CD4-positive, CD25-positive, alpha-beta regulatory T cell (primary cell): ENCODE measurements at places on chromosomes 13 and 19. TPM values are rescaled to one million over a fixed set of nuclear protein-coding genes. Genes with fewer than 3 reads are reported as not detected.

The GPR12 gene
- polyA plus RNA-seq, result not detected

The RCBTB2 gene
- polyA plus RNA-seq, result 24.3 TPM

The OR10H1 gene
- not detected for polyA plus RNA-seq

The LILRB3 gene
- not detected for polyA plus RNA-seq

The CLEC4M gene
- polyA plus RNA-seq, result not detected

The LRRC8E gene
- polyA plus RNA-seq, result not detected

The FFAR2 gene
- polyA plus RNA-seq, result not detected

DNA sequence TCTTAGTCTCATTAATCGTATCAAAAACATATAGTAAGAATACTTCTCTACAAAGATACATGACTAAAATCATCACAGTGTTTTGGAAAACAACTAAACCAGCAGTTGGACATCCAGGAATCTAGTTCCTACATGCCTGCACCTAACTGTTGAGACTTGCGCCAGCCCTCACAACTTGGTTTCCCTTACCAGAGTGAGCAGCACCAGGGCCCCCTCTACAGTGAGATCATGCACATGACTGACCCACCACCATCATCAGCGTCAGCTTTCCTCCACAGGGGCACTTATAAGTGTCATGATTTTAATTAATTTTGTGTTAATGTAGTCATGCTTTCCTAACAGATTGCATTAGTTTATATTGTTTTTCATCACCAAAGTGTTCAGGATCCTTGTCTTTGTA lies 1322.0 kb downstream of the EFNB2 start:
- no peak overlapping the region for H3K27ac ChIP-seq
- DNase-seq, result no peak
- no peak overlapping the region for H3K4me3 ChIP-seq
- no peaks in the 10 kb centered on the region for H3K4me1 ChIP-seq

DNA sequence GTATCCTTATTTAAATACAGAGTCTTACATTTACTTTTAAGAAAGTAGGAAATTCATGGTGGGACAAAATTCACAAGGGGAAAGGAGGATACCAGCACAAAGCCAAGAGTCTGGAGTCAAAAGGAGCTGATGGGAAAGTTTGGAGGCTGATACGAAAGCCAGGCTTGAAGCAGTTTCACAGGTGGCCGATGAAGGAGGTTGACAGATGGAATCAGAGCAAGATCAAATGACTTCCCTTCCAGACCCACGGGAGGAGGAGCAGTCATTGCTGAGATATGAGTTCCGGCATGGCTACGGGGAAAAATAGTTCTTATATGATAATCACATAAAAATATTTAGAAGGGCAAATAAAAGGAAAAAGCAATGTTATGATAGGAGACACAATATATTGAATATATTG lies 65.0 kb downstream of the DGKH start:
- no peaks in the 10 kb centered on the region for H3K27me3 ChIP-seq
- H3K27ac ChIP-seq, result no peak overlapping the region
- no peaks in the 10 kb centered on the region for H3K4me1 ChIP-seq
- H3K36me3 ChIP-seq, result no peaks in the 10 kb centered on the region

DNA sequence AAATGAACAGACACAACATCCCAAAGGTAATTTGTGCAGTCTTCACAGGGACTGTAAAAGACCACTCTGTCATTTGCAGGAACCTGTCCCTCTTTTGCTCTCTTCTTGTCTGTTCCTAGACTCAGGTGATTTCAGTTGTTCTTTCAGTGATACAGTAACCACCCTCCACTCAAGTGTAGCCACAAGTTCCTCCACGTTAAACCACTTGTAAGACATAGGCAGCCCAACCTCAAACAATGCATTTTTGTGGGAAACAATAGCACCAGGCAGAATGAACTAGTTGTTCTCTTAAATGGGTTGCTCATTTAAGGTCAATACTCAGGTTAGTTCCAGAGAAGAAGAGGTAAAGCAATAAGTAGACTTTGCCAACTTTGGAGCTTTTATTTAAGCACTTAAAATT lies 359.4 kb downstream of the MZT1 start:
- no peaks in the 10 kb centered on the region for H3K4me1 ChIP-seq
- H3K27me3 ChIP-seq, result no peaks in the 10 kb centered on the region
- DNase-seq, result no peak
- no peak overlapping the region for H3K4me3 ChIP-seq
- no peaks in the 10 kb centered on the region for H3K36me3 ChIP-seq

DNA sequence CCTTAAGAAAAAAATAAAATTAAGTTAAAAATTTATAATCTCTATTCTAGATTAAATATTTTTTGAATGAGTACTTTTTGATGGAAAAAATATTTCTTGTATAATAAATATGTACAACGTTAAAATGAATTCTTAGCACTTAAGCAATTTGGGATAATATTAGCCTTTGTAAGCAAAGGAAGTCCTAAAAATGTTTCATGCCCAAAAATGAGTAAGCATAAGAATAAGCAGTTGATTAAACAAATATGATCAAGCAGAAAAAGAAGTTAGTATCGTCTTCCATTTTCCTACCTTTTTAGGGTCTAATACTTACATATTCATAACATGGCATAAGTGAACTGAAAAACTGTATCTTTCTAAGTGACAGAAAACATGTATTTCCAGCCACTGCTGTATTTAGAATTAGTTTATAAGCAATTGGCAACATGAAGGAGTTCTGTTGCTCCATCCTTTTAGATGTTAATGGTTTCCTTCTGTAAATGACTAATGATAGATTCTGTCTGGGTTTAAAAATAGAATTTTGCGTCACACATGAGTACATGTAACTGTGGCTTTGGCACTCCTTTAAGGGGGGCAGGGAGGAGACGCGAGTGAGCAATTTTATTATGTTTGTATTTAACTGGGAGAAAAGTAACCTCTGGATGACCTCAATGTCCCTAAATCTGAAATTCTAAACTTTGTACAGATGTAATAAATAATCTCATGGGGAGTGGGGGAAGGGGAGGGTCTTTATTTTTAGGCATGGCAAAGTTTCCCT lies 237.4 kb downstream of the RGCC start:
- H3K36me3 ChIP-seq, result peaks cover 22% of the 10 kb centered on the region
- H3K4me1 ChIP-seq, result no peaks in the 10 kb centered on the region
- no peak overlapping the region for H3K27ac ChIP-seq

DNA sequence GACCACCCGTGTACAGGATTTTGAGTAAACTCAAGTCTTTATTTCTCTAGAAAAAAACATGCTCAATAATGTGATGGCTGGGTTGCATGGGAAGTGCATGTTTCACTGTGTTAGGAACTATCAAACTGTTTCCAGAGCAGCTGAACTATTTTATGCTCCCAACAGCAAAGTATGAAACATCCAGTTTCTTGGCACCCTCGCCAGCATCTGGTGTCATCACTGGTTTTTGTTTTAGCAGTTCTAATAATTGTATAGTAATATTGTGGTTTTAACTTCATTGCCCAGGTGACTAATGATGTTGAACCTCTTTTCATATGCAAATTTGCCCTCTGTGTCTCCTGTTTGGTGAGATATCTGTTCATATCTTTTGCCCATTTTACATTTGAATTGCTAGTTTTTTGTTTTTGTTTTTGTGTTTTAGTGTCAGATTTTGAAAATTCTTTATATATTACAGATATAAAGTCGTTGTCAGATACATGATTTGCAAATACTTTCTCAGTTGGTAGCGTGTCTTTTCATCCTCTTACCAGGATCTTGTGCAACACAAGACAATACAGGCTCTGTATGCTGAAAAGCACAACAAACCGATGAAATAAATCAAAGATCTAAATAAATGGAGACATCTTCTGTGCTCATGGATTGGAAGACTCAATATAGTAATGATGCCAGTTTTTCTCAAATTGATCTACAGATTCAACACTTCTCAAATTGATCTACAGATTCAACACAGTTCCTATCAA lies 87.8 kb downstream of the IPO5 start:
- no peaks in the 10 kb centered on the region for H3K36me3 ChIP-seq
- no peak overlapping the region for H3K4me3 ChIP-seq
- H3K27me3 ChIP-seq, result no peaks in the 10 kb centered on the region
- no peak overlapping the region for H3K27ac ChIP-seq
- no peaks in the 10 kb centered on the region for H3K4me1 ChIP-seq
- no peak for DNase-seq

DNA sequence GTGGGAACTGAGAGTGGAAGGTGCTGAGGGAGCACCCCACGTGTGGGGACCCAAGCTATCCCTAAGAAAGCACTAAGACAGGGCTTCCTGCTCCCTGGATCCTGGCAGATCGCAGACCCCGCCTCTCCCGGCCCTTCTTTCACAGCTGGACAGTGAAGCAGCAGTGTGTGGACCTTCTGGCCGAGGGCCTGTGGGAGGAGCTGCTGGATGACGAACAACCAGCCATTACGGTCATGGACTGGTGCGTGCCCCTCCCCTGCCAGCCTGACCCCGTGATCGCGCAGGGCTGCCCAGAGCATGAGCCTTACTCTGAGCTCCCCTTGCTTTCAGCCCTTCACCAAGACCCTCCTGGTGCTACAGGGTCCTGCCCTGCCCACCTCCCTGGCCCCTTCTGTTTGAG lies 2.3 kb downstream of the NCCRP1 start:
- no peak overlapping the region for H3K4me3 ChIP-seq
- no peak for DNase-seq
- H3K27me3 ChIP-seq, result peaks cover 12% of the 10 kb centered on the region
- H3K27ac ChIP-seq, result no peak overlapping the region
- no peaks in the 10 kb centered on the region for H3K36me3 ChIP-seq

DNA sequence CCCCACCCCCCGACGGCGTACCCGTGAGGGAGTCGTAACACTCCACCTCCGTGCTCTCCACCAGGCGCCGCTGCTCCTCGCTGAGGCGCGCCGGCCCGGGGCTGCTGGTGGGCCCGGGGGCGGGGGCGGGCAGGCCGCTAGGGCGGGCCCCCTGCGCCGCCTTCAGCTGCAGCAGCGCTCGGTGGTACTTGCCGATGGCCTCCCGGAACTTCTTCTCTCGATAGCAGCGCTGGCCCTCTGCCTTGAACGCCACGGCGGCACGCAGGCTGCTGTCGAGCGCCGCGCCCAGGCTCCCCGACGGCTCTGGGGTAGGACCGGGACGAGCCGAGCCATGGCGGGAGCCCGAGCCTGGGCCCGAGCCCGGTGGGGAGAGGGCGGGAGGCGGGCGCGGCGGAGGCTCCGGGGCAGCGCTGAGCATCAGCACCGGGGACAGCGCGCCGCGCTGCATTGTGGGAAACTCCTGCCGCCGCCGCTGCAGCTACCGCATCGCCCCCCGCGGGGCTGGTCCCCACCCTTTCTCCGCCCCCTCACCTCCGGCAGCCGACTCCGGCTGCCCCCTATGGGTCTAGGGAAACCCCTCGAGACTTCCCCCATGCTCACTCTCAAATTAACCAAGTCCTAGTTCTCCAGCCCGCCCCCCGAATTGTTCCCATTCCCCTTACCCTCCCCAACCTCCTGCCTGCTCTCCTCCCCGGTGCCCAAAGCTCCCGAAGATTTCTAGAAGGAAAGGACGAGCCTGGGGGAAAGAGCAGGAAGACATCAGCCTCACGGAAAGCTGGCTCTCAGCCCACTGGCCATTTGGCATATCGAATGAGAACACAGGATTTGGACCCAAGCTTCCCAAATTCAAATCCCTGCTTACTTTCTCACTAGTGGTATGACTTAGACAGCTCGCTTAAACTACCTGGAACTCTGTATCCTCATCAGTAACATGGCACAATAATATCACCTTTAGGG lies at the start of gene TTC9B:
Gene TTC9B, minus strand, starts transcription at position 451 of the 957 bp plus-strand sequence. Its CDS starts 3 bp downstream, at position 448.
- peaks cover 8% of the 10 kb centered on the region for H3K4me1 ChIP-seq
- no peaks in the 10 kb centered on the region for H3K36me3 ChIP-seq
- DNase-seq, result peak; percentile 27
- no peak within 1 kb of the TSS for H3K4me3 ChIP-seq
- no peak within 1 kb of the TSS for H3K27ac ChIP-seq
- H3K27me3 ChIP-seq, result peaks cover 13% of the 10 kb centered on the region

GRCh38 chr13:38542601-38543000 lies 144.3 kb upstream of the FREM2 start:
- no peaks in the 10 kb centered on the region for H3K36me3 ChIP-seq
- no peaks in the 10 kb centered on the region for H3K27me3 ChIP-seq
- H3K27ac ChIP-seq, result no peak overlapping the region
- H3K4me1 ChIP-seq, result no peaks in the 10 kb centered on the region
- H3K4me3 ChIP-seq, result no peak overlapping the region

- no peak for DNase-seq
- H3K27me3 ChIP-seq, result no peaks in the 10 kb centered on the region
- peaks cover 11% of the 10 kb centered on the region for H3K36me3 ChIP-seq
Observed at GRCh38 chr13:46751811-46752635, 44.9 kb downstream of the ESD start.

DNA sequence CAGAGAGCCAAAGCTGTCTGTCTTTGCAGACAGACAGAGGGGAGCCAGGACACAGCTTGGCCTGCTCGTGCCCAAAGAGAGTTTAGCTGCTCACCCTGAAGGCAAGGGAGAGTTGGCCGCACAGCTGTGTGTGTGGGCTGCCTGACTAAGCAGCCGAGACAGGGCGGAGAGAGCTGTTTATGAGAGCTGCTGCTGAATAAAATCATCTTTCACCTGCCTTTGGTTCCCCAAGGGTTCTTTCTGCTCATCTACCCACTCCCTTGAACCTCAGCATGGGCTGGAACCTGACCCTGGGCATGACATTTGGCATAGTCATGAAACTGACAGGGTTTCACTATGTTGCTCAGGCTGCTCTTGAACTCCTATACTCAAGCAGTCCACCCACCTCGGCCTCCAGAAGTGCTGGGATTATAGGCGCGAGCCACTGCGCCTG lies 98.2 kb downstream of the RBM26 start:
- no peaks in the 10 kb centered on the region for H3K27me3 ChIP-seq
- H3K4me3 ChIP-seq, result no peak overlapping the region
- H3K27ac ChIP-seq, result no peak overlapping the region
- no peaks in the 10 kb centered on the region for H3K4me1 ChIP-seq

- no peaks in the 10 kb centered on the region for H3K27me3 ChIP-seq
- H3K36me3 ChIP-seq, result no peaks in the 10 kb centered on the region
- DNase-seq, result no peak
- H3K4me1 ChIP-seq, result peaks cover 8% of the 10 kb centered on the region
Observed at GRCh38 chr13:23322353-23323336, 110.9 kb downstream of the SACS start.

DNA sequence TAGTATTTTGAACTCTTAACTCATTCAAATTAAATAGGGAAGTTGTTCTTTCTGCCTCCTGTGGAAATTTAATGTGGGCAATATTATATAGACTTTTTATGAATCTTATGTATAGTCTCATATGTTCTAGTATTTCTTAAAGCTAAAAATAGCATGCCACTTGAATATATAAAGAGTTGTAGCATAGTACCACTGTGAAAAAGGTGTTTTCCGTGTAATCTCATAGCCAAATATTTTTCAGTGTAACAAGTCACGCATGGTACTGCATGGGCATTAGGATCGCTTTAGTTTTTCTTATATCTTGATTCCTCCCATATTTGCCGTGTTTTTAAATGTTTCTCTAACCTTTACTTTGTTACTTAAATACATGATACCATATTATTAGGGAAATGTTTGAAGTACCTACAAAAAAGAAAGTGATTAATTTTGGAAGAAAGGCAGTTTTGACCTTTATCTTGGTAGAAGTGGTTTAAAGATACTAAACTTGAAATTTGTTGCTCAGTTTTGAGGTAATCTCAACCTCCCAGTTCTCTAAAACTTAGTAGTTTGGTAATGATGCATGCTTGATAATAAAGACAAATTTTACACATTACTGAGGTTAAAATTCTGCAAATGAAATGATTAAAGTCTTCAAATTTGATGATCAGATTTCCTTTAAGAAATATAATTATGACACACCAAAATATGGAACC lies 81.2 kb downstream of the PAN3 start:
- H3K4me3 ChIP-seq, result no peak overlapping the region
- H3K27ac ChIP-seq, result no peak overlapping the region
- no peaks in the 10 kb centered on the region for H3K27me3 ChIP-seq
